Right lung (tissue), 10 donors: ENCODE measurements at places on chromosomes 3 and 15.

DNA sequence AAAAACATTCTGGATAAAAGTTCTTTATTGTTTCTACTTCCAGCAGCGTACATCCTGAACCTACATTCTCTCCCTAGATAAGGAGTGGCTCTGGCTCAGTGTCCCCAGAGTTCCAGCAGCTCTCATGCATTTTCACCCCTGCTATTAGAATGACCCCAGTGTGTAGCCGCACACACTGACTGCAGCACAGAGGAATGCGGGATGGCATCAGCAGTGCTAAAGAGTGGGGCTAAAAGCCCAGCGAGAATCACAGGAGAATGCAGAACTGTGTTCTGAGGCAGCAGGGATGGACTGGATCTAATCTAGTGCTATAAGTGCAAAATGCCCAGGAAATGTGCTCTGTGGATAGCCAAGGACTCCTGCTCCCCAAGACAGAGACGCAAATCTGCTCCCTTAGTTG, 66.4 kb upstream of the TJP1 start:
- DNase-seq = no peak

- no peak for DNase-seq
Observed at GRCh38 chr15:69194854-69195253, 34.4 kb downstream of the GLCE start.

DNA sequence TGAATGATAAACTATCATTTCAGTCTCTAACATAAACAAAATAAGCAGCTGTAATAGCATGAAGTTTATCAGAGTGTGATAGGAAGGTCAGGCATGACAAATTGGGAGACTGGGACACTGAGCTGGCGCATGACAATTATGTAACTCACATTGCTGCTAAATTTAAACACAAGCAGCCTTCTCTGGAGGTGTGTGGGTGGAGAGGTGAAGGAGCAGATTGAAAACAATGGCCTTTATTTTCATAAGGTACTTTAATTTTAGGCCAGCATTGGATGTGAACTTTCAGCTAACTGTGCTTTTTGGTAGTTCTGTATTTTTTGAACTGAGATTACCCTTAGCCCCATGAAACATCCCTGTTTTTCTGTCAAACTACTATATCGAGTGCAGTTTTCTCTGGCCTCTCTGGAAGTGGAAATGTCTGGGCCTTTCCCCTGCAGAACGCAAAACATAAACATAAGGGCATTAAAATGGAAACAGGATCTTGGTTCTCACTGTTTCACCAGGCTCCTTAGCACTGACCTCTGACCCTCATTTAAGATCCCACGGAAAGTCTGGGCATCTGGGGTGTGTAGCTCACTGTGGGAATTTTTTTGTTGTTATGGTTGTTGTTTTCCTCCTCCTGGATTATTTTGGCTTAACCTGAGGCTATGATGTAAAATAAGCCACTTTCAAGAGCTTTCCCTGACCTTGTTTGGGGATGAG, 160.1 kb upstream of the DPH6 start:
- DNase-seq = no peak

GRCh38 chr15:65372787-65373067, 5.1 kb downstream of the IGDCC3 start:
- no peak for DNase-seq

DNA sequence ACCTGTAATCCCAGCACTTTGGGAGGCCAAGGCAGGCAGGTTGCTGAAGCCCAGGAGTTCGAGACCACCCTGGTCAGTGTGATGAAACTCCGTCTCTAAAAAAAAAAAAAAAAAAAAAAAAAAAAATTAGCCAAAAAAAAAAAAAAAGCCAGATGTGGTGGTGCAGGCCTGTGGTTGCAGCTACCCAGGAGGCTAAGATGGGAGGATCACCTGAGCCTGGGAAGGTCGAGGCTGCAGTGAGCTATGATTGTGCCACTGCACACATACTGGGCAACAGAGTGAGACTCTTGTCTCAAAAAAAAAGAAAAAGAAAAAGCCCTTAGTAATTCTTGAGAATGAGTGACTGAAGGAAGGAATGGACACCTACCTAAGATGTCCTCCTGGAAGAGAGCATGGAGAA, 105.1 kb downstream of the VGLL4 start:
- no peak for DNase-seq

GRCh38 chr3:194009019-194009418, 126.9 kb upstream of the HES1 start:
- DNase-seq = no peak
